Left lobe of liver (tissue), 2 donors: ENCODE measurements at places on chromosomes 2 and 18. TPM values are rescaled to one million over a fixed set of nuclear protein-coding genes. Genes with fewer than 3 reads are reported as not detected.

IL1RL1 gene
- 2.6 TPM for total RNA-seq

RBMS1 gene
- 9.3 TPM for total RNA-seq

SRD5A2 gene
- total RNA-seq: 7.6 TPM

SANBR gene
- total RNA-seq: 2.0 TPM

GRCh38 chr2:85753525-85754312, at the start of gene ATOH8:
TSS of gene ATOH8 (plus strand) at chr2:85753991. CDS start at chr2:85754190, 199 bp downstream.
- peak; percentile 86 for DNase-seq

DNA sequence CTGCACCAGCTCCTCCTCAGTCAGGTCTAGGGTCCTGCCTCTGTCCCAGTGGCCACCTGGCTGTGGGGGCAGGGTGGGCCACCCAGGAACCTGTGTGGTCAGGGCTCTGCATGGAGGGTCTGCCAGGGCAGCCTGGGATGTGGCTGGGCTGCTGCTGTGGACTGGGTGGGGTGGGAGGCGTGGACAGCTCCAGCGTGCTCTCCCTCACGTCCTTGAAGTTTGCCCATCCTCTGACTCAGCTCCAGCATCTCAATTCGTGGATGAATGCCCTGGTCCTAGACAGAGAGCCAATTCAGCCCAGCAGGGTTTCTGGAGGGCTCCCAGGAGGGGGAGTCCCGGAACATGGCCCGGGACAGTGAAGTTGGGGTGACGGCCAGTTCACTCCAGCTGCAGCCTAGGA, 64.3 kb upstream of the EPAS1 start:
- no peak for DNase-seq

- DNase-seq: no peak
Observed at GRCh38 chr18:36075862-36076587, 8.7 kb upstream of the RPRD1A start.
